ENCODE measurements at places on chromosomes 11 and 22. TPM values are rescaled to one million over a fixed set of nuclear protein-coding genes. Genes with fewer than 3 reads are reported as not detected.
A peak's percentile ranks its signal among the peaks of the same experiment; 100 is the strongest.

DNA sequence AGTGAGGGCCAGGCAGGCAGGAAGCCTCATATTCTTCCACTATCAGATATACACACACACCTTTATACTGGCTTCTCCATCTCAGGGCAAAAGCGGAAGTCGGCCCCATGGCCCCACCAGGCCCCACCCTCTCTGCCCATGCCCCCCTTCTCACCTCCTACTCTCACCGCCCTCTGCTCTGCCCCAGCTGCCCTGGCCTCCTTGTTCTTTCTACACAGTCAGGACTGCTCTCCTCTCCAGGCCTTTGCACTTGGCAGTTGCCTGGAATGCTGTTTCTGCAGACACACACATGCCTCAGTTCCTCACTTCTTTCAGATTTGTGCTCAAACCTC is 25.3 kb downstream of the OTOG start:
- H3K36me3 ChIP-seq, result no peaks in the 10 kb centered on the region
- H3K4me3 ChIP-seq, result no peak overlapping the region
- DNase-seq, result peak; percentile 12
- H3K27ac ChIP-seq, result no peak overlapping the region
- no peaks in the 10 kb centered on the region for H3K4me1 ChIP-seq
- no peaks in the 10 kb centered on the region for H3K27me3 ChIP-seq

DNA sequence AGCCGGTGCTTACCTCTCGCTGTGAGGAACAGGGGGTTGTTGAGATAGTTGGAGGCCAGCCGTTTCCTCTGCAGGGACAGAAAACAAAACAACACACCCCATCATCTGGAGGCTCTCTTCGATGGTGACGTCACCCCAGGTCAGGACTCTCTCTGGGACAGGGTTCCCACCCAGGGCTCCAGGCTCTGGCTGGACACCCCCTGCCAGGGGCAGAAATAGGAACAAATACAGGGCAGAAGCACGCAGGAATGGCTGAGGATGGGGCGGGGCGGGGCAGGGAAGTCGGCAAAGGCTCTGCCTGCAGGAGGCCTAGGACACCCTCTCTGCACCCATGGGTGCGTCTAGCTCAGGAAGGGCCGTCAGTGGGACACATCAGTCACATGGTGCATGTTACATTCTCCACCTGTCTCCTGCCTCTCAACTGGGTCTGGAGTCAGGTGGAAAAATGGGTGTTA is 118.5 kb downstream of the PHF21B start:
- H3K27me3 ChIP-seq, result no peaks in the 10 kb centered on the region
- H3K4me1 ChIP-seq, result no peaks in the 10 kb centered on the region
- no peaks in the 10 kb centered on the region for H3K36me3 ChIP-seq
- no peak overlapping the region for H3K4me3 ChIP-seq
- peak; percentile 46 for DNase-seq
- no peak overlapping the region for H3K27ac ChIP-seq

DNA sequence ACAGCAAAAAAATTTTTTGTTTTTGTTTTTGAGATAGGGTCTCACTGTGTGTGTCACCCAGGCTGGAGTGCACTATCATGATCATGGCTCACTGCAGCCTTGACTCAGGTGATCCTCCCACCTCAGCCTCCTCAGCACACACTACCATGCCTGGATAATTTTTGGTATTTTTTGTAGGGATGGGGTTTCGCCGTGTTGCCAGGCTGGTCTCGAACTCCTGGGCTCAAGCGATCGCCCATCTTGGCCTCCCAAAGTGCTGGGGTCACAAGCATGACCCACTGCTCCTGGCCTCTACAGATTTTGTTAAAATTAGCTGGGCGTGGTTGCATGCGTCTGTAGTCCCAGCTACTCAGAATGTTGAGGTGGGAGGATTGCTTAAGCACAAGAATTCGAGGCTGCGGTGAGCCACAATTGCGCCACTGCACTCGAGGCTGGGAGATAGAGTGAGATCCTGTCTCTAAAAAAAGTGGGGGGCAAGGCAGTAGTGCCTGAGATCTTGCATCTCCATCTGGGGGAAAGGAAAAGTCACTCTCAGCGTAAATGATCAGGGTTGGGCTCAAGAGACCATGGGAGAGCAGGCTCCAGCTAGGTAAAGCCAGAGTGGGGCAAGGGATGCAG is 10.6 kb upstream of the DGKZ start:
- peak; percentile 83 for DNase-seq
- H3K27me3 ChIP-seq, result peaks cover 18% of the 10 kb centered on the region
- H3K4me1 ChIP-seq, result peaks cover 52% of the 10 kb centered on the region
- no peaks in the 10 kb centered on the region for H3K36me3 ChIP-seq

- H3K4me1 ChIP-seq, result peaks cover 46% of the 10 kb centered on the region
- no peaks in the 10 kb centered on the region for H3K27me3 ChIP-seq
- no peak overlapping the region for H3K4me3 ChIP-seq
- DNase-seq, result no peak
Observed at GRCh38 chr22:46008836-46009596, 32.1 kb upstream of the WNT7B start.

DNA sequence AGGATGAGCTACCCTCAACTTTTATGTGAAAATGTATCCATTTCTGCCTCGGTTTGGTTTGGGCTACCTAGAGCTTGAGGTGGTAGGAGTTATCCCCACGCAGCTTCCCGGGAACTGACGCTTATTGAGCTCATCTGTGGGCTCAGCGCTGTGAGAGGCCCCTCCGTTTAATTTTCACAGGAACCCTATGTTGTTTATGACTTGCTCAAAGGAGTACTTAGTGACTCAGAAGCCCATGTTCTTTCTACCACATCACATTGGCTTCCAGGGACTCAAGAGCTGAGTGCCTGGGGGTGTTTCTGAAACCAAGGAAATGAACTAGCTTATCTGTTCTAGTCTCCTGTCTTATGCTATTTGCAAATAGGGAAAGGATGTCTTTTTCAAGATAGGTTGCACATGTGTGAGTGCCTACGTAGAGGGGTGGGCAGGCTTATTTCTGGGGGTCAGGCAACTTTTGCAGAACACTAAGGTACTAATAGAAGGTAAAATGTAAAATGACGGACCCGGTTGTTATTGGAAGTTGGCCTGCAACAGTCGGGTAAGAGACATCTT is 40.5 kb downstream of the MICAL2 start:
- no peaks in the 10 kb centered on the region for H3K4me1 ChIP-seq
- no peak for DNase-seq
- H3K27ac ChIP-seq, result no peak overlapping the region
- H3K4me3 ChIP-seq, result no peak overlapping the region

- H3K36me3 ChIP-seq, result peaks cover 22% of the 10 kb centered on the region
- peak overlapping the region; percentile 61 for H3K4me3 ChIP-seq
- H3K4me1 ChIP-seq, result peaks cover 55% of the 10 kb centered on the region
- H3K27ac ChIP-seq, result peak overlapping the region; percentile 92
Observed at GRCh38 chr11:72038491-72038890, 39.8 kb downstream of the IL18BP start.

GRCh38 chr11:2314525-2315394 is 12.9 kb downstream of the TSPAN32 start:
- H3K27me3 ChIP-seq, result no peaks in the 10 kb centered on the region
- H3K36me3 ChIP-seq, result no peaks in the 10 kb centered on the region
- peak; percentile 82 for DNase-seq
- H3K4me1 ChIP-seq, result peaks cover 23% of the 10 kb centered on the region

DNA sequence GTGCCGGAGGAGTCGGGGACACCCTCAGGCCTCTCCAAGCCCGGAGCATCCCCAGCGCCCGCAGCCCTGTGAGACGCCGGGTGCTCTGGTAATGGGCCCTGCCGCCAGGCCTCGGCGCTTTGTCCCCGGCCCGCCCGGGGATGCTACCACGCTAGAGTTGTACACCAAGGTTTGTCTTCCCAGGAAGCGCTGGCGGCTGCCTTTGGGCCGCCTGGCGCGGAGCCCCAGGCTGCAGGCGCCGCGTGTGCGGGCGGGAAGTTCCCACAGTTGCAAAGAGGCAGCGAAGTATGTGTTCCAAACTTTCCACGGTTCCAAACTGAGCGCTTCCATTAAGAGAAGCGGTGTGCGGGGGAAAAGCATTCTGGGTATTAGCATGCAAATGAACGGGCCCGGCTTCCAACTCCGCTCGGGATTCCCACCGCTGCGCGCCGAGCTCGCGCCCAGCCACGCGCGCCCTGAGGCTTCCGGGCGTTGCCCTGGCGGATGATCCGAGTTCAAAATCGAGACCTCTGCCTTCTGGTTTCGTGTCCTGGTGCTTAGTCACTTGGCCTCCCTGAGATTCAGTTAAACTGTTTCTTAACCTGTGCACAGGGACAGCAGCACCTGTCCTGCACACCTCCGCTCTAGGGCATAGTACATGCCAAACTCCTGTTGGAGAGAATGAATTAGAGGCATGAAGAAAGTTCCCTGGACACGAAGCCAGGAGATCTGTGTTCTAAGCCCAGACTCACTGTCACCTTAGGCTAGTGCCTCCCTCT is 1.3 kb upstream of the PATZ1 start:
- H3K27ac ChIP-seq, result peak overlapping the region; percentile 91
- peaks cover 43% of the 10 kb centered on the region for H3K4me1 ChIP-seq
- peak overlapping the region; percentile 74 for H3K4me3 ChIP-seq
- H3K36me3 ChIP-seq, result no peaks in the 10 kb centered on the region
- H3K27me3 ChIP-seq, result no peaks in the 10 kb centered on the region
- DNase-seq, result peak; percentile 62

DNA sequence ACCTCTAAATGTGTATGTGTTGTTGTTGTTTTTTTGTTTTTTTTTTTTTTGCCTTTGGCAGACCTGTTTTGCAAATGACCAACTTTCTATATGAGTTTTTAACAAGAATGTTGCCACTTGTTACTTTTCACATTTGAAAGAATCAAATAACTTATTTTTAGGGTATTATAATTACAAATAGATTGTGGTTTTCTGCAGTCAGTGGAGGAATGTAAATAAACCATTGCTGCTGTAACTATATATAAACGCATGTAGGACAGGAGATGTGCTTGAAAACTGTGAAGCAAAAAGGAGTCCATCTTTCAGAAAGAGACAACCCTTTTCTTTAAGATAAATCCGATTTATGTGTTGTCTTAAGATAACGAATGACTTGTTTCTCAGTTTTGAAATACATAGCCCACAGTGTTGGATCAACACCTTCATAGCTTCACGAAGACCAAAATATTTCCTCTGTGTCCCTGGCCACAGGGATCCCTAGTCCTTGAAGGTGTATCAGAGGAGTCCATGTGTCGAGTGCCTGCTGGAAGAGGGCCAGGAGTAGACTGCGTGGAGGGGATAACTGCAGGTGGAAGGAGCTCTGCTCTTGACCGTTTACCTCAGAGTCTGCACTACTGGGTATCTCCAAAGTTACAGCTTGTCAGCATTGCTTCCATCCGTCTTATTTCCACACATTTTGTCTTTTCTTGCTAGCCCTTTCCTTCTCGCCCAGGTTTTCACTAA is 24.7 kb downstream of the TNRC6B start:
- H3K27ac ChIP-seq, result peak overlapping the region; percentile 39
- H3K36me3 ChIP-seq, result no peaks in the 10 kb centered on the region
- no peaks in the 10 kb centered on the region for H3K27me3 ChIP-seq

DNA sequence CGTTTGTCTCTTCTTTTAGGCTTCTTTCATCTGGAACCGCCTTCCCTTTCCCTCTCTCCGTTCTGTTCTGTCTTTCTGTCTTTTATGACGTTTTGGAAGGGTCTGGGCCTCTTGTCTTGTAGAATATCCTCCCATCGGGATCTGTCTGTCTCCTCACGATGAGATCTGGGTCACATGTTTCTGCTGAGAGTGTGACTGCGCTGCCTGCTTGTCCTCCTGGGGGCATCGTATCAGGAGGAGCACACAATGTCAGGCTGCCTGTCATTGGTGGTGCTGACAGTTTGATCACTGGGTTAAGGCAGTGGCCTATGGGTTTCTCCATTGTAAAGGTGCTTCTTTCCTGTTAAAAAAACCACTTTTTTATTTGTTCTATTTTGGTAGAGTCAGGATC is 60.4 kb upstream of the PARVG start:
- peaks cover 4% of the 10 kb centered on the region for H3K36me3 ChIP-seq
- no peak overlapping the region for H3K4me3 ChIP-seq
- H3K4me1 ChIP-seq, result no peaks in the 10 kb centered on the region
- DNase-seq, result no peak

DNA sequence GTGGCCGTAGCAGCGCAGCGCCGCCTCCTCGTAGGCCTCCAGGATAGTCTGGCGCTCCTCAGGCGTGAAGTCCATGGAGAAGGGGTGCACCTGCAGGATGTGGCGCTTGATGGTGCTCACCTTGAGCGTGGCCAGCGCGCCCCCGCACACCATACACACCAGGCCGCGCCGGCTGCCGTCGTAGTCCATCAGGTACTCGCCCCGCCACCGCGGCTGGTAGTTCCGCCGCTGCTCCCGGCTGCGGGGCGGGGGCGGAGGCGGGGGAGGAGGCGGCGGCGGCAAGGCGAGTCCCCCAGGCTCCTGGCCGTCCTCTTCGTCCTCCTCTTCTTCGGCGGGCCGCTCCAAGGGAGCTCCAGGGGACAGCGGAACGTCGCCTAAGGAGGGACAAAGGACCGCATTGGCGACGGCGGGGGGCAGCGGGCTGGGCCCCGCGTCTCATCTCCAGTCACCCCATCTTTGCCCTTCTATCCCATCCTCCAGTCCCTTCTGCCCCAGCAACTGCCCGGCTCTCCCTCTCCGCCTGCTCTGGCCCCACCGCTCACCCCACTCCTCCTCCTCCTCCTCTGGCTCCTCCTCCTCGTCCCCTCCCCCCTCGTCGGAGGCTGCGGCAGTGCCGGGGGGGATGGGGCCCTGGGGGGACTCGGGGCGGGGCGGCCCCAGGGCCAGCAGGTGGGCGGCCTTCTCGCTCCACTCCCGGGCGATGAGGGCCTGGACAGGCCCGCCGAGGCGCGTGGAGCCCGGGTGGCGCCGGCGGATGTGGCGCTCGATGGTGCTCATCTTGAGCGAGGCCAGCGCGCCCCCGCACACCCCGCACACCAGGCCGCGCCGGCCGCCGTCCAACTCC is 4.9 kb downstream of the ZFTA start:
- H3K36me3 ChIP-seq, result no peaks in the 10 kb centered on the region
- H3K27ac ChIP-seq, result no peak overlapping the region
- H3K27me3 ChIP-seq, result no peaks in the 10 kb centered on the region
- H3K4me1 ChIP-seq, result peaks cover 11% of the 10 kb centered on the region
- peak overlapping the region; percentile 45 for H3K4me3 ChIP-seq

GRCh38 chr11:120645639-120646038 is 134.1 kb downstream of the GRIK4 start:
- no peak overlapping the region for H3K27ac ChIP-seq
- H3K36me3 ChIP-seq, result no peaks in the 10 kb centered on the region
- no peaks in the 10 kb centered on the region for H3K27me3 ChIP-seq
- H3K4me1 ChIP-seq, result no peaks in the 10 kb centered on the region
- no peak for DNase-seq

DNA sequence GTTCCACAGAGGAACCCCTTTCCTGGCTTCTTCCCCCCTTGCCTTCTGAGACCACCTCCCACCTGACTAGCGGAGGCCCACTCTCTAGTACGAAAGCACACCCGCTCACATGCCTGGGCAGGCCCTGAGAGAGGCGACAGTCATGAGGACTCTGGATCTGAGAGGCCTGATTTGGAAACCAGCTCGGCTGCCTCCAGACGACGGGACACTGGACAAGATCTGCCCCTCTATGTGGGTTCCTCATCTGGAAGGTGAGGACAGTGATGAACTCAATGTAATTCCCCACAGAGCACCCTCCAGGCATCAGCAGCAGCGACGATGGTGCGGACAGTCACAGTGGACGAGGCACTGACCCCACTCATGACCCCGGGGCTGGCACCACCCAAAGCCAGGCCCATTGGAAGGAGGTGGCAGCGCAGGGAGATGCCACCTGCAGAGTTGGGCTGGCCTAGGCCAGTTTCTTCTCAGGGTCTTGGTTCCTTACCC is 7.5 kb downstream of the SULT4A1 start:
- DNase-seq, result no peak
- H3K27ac ChIP-seq, result no peak overlapping the region
- no peaks in the 10 kb centered on the region for H3K36me3 ChIP-seq
- no peak overlapping the region for H3K4me3 ChIP-seq
- no peaks in the 10 kb centered on the region for H3K4me1 ChIP-seq

RFPL2 gene
- total RNA-seq, result not detected

MAPK8IP2 gene
- 1.0 TPM for total RNA-seq

MOV10L1 gene
- total RNA-seq, result 0.47 TPM

QSER1 gene
- 53.0 TPM for total RNA-seq

OR2D2 gene
- not detected for total RNA-seq

LGALS12 gene
- total RNA-seq, result not detected

FXYD6 gene
- total RNA-seq, result 58.3 TPM

AKIP1 gene
- 31.8 TPM for total RNA-seq

FJX1 gene
- total RNA-seq, result 9.2 TPM
